ENCODE measurements at places on chromosomes 16 and 17.

- DNase-seq = peak; percentile 56
These were observed 38.2 kb upstream of the GSE1 start for GRCh38 chr16:85574672-85575475.

- DNase-seq = no peak
These were observed 1.4 kb downstream of the AOC3 start for GRCh38 chr17:42852351-42852750.

- no peak for DNase-seq
These were observed 2.0 kb downstream of the ADAT1 start for GRCh38 chr16:75621170-75621477.

DNA sequence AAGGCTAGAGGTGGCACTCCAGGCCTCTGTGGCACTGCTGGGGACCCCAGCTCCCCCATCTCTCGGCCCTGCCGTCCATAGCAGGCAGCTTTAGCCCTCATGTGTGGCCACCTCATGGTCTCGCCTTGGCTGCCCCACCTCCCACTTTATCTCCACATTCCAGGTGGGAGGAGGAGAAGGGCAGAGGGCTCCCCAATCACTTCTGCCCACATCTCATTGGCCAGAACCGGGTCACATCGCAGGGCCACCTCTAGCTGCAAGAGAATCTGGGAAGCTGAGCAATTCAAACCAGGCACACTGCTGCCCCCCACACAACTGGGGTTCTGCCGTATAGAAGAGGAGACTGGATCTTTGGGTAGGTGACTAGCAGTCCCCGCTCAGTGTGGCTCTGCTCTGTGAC, 1.6 kb downstream of the DRC7 start:
- no peak for DNase-seq

- no peak for DNase-seq
These were observed 105.6 kb downstream of the OR1D5 start for GRCh38 chr17:2957631-2958286.

- no peak for DNase-seq
These were observed 725 bp upstream of the CACNA1H start for GRCh38 chr16:1152123-1152638.

DNA sequence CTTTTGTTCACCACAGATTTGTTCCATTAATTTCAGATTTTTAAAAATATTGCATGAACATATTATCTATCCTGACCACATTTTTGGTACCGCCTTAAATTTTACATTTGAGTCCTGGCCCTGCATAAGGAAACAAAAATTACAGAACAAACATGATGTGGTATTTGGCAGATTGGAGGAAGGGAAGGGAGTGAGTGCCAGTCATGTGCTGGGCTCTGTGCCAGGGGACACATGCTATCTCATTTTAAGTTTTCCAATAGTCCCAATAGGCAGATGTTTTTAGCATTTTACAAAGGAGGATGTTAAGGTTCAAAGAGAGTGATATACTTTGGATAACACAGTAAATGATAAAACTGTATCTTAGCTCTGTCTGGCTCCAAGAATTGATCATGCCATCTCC, 185.1 kb downstream of the CDK5R1 start:
- DNase-seq = peak; percentile 41

DNA sequence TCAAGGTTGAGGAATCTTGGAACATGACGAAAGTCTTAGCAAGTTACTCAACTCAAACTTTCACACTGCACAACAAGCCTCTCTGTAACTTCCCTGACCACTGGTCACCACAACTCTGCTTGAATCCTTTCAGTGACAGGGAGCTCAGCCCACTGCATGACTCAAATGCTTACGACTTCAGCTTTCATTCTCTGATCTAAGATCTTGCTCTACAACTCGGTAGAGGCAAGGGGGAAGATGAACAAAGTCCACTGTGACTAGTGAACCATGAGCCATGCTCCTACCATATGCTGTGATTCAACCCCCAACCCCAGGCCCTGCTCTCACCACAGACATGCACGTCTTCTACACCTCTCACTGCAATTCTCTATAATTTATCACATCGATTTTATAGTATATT, 160.9 kb downstream of the SLC39A11 start:
- DNase-seq = no peak

DNA sequence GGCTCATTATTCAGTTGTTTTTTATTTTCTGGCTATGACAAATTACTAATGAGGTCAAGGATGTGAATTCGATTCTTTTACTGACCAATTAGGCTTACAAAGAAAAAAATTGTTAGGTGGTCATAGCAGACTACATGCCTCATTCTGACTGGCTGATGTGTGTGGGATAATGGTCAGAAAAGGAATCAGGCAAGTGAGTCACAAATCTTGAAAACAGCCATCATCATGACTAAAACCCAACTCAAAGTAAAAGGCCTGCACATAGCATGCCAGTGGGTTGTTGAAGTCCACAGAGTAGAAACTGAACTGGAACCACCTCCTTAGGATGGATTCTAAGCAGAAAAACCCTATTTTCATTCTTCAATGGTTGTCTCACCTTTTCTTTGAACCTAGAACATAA, 8.6 kb downstream of the RPGRIP1L start:
- no peak for DNase-seq

GRCh38 chr17:63438092-63439051, 7.7 kb downstream of the CYB561 start:
- no peak for DNase-seq

- DNase-seq = no peak
These were observed 86.5 kb downstream of the C16orf78 start for GRCh38 chr16:49459953-49460735.

DNA sequence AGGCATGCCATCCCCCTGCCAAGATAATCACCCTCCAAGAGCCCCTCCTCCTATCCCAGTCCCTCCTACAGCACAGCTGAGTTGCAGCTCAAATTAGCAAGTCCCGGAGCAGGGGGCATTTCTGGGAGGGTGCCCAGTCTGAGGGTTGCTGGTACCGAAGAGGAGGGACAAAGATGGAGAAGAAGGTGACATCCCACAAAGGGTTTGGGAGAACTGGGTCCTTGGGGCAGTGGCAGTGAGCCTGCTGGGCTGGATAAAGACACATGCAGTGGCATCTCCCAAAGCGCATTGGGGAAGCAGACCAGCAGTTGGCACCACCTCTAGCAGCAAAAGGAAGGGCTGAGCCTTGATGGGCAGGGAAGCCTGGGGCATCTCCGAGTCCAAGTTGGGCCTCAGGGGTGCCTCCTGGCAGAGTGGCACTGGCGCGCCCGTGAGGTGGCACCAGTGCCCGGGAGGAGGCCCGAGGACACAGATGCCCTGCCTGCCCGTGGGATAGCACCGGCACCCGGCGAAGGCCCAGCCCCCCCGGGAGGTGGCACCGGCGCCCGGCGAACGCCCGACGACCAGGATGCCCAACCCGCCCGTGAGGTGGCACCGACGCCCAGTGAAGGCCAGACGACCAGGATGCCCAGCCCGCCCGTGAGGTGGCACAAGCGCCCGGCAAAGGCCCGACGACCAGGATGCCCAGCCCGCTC, 622 bp downstream of the TOM1L2 start:
- no peak for DNase-seq

DNA sequence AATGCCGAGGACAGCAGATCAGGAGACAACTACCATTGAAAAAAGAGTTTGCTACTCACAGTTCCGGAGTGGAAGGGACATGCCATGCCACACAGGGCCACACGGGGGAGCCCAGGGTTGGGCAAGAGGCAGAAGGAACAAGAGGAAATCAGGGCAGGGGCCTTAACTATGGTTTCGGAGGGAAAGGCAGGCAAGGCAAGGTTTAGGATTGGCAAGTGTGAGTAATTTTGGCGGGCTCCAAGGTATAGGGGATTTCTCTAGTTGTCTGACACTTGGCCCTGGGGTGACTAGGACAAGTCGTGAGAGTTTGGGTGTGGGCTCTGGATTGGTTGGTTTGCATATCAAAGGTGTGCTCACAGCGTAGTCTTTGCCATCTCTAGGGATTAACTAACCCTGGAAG, 27.0 kb upstream of the NTN1 start:
- DNase-seq = no peak

- DNase-seq = no peak
These were observed 2274.0 kb downstream of the TP53TG3F start for GRCh38 chr16:35733278-35733965.

DNA sequence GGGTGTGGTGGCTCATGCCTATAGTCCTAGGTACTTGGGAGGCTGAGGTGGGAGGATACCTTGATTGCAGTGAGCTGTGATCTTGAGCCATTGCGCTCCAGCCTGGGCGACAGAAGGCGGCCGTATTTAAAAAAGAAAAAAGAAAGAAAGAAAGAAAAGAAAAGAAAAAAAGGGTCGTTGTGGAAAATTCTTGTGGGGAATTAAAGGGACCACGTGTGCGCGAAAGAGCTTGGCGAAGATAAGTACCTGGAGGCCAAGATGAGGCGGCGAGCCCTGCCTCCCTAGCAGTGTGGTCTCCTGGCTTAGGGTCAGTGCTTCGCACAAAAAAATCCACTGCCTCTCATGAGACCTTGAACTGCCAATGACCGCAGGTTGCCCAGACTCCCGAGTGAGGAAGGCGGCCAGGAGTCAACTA, 728 bp upstream of the NMT1 start:
- no peak for DNase-seq

- DNase-seq = no peak
These were observed 12.0 kb upstream of the RNF157 start for GRCh38 chr17:76252040-76252954.

DNA sequence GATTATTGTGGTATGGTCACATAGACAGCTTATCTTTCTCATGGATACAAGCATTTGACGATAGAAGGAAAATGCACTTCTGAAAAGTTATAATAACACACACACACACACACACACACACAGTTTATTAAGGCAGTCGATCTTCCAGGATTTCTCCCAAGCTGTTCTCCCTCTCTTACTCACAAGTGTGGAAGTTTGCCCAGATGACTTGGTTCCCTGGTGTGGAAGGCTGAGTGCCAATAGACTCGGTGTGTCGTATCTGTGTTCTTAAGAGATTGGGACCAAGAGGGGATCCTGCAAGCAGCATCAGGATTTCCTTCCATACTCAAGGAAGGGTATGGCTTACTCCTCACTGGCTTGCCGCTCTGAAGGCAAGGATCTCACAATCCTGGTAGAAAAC, 279.6 kb downstream of the HS3ST3B1 start:
- no peak for DNase-seq

GRCh38 chr16:51592535-51593300, 441.6 kb upstream of the SALL1 start:
- no peak for DNase-seq

Measured in LNCaP clone FGC (cell line).